ENCODE measurements at places on chromosomes 2 and 18.

DNA sequence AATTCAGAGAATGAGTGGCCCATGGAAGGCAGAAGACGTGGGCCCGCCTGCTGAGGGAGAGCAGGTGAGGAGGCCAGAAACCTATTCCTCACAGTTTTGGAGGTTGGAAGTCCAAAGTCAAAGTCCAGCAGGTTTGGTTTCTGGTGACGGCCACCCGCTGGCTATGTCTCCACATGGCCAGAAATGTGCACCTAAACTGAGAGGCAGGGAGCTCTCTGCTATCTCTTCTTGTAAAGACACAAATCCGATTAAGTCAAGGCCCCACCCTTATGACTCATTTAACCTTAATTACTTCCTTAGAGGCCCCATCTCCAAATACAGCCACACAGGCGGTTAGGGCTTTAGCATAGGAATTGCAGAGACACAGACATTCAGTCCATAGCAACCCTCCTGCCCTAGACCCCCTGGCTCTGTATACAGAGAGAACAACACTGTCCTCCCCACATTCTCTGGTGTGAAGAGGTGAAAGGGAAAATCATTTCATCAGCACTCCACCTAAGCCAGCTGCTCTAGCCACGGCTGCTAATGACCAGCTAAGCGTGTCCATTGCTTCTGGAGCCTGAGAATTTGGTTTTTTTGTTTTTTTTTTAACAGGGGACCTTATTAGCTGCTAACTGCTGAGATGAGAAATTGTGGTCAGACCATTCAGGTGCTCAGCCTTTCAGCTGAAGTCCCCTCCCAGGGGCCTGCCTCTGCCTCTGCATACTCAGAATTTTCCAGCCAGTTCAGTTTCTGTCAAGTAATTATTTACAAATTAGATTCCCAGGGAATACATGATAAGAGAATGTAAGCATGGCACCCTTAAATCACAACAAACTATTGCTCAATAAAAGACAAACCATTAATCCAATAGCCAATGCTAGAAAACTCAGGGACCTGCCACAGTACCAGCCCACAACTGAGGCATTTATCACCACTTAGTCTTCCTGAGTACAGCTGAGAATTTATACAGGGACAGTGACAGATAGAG, 368.7 kb upstream of the ID2 start:
- DNase-seq: peak; percentile 77

DNA sequence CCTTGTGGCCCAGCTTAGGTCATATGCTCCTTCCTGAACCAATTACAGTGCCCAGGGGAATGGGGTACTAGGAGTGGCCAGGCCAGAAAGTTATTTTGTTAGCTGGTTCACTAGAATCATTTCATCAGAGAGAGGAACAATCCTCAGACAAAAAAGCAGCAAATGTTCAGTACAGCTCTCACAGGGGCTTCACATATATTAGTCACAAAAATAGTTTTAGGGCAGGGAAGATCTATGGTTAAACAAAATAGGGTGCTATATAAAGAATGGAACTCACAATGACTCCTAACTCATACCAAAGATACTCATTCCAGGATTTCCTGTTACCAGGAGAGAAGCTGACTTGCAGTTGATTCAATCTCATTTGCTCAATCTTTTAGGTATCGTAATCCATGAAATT, 71.0 kb downstream of the CWC22 start:
- no peak for DNase-seq

- no peak for DNase-seq
Observed at GRCh38 chr2:172039011-172039704, 39.4 kb downstream of the METAP1D start.

DNA sequence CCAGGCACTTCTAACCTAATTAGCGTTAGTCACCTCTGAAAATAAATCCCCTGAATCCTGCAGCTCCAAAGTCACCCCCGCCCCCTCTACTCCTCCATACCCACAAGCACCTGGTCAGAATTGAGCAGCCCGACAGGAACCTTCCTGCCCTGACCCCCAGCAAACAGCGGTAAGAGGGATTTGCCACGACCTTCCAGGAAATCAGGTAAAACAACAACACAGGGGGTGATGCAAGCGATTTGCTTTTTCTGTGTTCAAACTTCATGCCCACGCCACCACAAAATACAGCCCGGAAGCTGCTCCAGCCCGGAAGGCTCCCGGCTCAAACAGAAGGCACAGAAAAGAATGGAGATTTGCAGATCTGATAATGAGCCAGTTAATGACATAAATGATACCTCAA, 367.1 kb downstream of the GPD2 start:
- no peak for DNase-seq

GRCh38 chr18:59479776-59480175, 120.7 kb upstream of the LMAN1 start:
- DNase-seq: no peak

DNA sequence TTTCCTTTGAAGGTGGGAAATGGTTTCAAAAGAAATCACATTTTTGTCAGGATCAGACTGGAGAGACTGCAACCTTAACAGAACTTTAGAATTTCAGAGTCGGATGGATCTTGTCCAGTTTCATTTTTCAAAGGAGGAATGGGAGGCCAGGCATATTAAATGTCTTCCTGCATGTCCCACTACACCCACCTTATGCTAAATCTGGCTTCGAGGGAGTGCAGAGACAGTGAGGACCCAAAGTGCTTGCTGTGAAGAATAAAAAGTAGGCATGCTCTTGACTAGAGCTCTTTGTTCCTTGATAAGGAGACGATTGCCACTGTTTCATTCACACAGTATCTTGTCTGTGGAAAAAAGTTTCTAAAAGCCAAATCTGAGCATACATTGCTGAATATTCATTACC, 197.6 kb downstream of the SLC4A3 start:
- no peak for DNase-seq

DNA sequence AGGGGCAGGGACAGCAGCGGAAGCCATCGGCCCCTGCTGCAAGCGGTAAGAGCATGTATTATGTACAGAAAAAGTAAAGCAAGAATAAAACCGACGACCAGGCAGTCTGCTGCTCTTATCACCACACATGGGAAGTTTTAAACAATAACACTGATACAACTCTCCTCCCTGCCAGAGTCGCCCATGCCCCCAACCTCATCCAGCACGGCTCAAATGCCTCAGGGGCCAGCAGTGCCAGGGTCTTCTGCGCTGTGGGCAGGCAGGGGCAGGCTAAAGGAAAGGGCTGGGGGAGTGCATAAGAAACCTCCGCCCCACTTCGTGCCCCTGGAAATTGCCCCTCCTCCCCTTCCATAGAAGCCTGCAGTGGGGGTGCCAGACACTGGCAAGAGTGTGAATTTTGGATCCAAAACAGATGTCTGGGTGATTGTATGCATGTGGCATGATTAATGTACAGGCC, 10.1 kb downstream of the TEX51 start:
- DNase-seq: no peak

- DNase-seq: peak; percentile 54
Observed at GRCh38 chr2:205681401-205682238, 681 bp upstream of the NRP2 start.

- no peak for DNase-seq
Observed at GRCh38 chr2:25483607-25484266, 142.0 kb upstream of the DNMT3A start.

- DNase-seq: no peak
Observed at GRCh38 chr18:48314690-48315089, 94.5 kb downstream of the ZBTB7C start.

DNA sequence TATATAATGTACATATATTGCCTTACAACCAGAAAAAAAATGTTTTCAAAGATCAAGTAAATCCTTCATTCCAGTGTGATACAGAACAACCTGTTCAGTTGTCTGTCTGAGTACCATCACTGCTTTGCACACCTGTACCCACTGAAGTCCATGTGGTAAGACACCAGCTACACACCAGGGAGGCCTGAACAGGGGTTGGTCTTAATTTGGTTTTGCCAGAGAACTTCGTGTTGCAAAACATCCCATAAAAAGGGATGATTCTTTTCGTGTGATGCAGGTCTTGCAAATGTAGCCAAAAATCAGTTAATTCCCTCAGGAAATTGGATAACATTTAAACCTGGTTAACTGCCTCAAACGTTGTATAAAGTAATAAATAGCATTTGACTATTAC, 73.7 kb upstream of the SLC1A4 start:
- DNase-seq: no peak

DNA sequence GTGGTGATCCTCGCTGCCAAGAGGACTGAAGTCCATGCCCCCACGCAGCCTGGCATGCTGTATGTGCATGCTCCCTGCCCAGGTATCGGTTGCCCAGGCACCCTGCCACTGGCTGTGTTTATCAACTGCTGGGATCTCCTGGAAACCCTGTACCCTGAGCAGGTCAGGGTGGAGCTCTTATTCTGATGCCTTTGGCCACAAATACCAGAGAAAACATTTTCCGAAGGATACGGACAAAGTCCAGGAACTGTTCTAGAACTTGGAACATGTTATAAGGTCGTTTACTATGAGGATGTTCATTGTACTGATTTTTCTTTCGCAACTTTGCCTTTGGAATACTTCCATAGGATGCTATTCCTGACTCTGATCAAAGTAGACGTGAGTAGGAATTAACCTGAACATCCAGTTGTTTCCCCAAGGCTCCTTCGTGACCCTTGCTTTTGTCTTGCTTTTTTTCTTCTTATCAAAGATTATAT, 55.2 kb downstream of the TMEM17 start:
- no peak for DNase-seq

DNA sequence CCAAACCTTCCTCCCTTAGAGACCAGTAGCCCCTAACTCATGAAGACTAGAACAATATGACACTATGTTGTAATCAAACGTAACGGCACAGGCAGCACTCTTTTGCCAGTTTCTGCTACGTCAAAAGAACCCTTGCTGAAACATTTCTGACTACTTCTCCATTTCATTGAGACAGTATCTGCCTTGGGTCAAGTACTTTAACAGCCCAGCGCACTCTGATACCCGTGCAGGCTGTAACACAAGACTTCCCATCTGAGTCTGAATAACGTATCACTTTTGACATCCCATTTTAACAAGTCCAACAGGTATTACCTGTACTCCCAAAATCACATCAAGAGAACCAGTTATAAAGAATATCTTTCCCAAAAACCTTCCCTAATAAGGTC, 38.4 kb downstream of the TBC1D8 start:
- no peak for DNase-seq

GRCh38 chr18:6837904-6838303, 108.4 kb downstream of the ARHGAP28 start:
- DNase-seq: no peak

GRCh38 chr18:34818064-34818463, 108.0 kb downstream of the DTNA start:
- DNase-seq: no peak

GRCh38 chr2:217438821-217439220, 564.0 kb downstream of the TNS1 start:
- DNase-seq: peak; percentile 31

GRCh38 chr2:95273566-95274290, 521 bp upstream of the PROM2 start:
- no peak for DNase-seq

- no peak for DNase-seq
Observed at GRCh38 chr2:204425821-204426220, 119.5 kb upstream of the PARD3B start.

DNA sequence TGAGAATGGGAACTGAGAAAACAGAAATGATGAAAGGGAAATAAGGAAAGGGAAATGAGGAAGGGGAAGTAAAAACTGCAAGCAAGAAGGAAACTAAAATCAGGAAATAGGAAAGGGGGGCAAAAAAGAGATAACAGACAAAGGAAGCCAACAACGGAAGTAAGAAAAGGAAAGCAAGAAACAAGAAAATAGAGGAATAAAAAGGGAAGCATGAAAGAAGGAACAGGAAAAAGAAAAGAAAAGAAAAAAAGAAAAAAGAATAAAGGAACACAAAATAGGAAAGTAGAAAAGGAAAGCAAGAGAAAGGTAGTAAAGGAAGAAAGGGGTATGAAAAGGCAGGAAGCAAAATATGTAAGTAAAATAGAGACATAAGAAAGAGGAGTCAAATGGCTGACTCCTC, 241.2 kb upstream of the NCKAP5 start:
- DNase-seq: no peak

DNA sequence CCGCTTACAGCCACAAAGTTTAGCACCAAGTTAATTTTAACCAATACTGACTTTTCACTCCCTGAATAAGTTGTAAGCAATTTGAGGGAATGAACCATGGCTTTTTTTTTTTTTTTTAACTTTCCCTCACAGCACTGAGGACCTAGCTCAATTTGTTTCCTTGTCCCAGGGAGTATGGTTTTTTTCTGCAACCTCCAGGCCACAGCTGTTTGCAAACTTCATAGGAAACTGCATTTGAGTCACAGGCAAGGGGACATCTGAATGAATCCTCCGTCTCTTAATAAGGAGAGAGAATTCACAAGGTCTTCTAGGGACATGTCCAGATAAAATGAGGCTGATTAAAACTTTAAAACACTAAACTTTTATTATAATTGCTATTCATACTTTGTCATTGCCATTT, 181.5 kb downstream of the GFPT1 start:
- DNase-seq: no peak

GRCh38 chr2:235784788-235785187, 290.9 kb downstream of the AGAP1 start:
- no peak for DNase-seq

DNA sequence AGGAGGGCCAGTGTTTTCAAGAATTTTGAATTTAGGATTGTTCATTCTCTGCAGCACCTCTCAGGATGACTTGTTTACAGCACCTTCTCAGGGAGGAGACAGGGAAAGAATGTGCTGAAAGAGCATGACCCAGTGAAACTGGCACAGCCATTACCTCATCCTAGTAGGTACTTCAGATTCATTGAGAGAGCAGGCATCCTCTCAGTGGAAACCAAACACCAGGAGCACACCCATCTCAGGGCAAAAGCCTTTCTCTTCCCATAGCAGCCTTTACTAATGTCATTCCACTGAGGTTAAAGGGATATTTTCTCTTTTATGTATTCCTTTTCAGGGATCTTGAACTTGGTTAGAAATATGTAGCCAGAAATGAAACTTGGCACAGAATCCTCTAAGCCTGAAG, 2.6 kb downstream of the MAP2 start:
- DNase-seq: no peak

DNA sequence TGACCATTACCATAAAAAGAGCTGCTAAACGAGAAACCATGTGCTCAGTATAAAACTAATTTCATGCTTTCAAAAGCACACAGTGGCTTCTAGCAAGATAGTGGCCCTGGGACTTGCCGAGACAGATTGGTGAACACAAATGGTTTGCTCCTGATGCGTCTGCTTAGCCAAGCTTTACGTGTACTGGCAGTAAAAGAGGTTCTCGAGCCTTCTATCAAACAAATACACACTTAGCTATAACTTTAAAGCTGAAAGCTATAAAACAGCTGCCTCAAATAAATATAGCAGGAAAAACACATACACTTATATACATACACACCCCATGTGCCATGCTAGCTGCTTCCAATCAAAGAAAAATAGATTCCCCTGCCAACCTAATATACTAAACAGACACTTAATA, 117.0 kb downstream of the ZNF385B start:
- no peak for DNase-seq

DNA sequence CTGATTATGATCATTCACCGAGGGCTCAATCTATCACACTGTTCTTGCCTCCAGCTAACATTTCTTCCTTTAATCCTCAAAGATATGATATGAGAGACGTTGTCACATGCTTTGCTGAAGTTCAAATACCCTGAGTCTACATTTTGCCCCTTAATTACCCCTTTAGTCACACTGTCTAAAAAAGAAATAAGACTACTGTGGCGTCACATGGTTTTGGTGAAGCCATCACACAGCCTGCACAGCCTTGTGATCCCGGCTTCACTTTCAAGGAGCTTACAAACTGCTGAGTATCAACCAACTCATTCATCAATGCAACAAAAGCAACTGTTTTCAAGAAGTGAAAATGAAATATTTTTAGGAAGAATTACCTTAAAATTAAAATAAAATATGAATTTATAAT, 31.9 kb upstream of the SOCS6 start:
- DNase-seq: no peak
